CD4-positive, alpha-beta memory T cell (primary cell): ENCODE measurements at places on chromosomes 12 and 14. TPM values are rescaled to one million over a fixed set of nuclear protein-coding genes. Genes with fewer than 3 reads are reported as not detected.

DNA sequence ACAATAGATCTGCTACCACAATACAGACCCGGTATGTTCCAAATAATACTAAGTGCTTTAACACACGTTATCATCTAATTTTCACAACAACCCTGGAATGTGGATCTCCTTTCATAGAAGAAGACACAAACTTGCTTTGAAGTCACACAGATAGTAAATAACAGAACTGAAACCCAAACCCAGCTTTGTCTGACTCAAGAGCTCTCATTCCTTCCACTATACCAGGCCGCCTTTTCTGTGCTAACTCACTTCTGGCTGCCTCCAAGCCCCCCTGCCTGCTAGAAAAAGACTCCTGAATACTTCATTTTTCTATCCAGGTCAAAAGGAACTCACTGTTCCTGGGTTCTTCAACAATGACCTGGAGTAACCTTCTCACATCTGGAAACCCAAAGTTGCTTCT is 37.8 kb downstream of the PRPF40B start:
- no peak for DNase-seq

DNA sequence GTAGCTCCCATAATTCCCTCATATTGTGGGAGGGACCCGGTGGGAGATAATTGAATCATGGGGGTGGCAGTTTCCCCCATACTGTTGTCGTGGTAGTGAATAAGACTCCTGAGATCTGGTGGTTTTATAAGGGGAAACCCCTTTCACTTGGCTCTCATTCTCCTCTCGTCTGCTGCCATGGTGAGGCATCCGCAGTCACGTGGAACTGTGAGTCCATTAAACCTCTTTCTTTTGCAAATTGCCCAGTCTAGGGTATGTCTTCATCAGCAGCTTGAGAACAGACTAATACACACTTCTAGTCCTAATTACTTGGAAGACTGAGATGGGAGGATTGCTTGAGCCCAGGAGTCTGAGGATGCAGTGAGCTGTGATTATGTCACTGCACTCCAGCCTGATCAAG is 64.4 kb downstream of the TMX1 start:
- no peak for DNase-seq

DNA sequence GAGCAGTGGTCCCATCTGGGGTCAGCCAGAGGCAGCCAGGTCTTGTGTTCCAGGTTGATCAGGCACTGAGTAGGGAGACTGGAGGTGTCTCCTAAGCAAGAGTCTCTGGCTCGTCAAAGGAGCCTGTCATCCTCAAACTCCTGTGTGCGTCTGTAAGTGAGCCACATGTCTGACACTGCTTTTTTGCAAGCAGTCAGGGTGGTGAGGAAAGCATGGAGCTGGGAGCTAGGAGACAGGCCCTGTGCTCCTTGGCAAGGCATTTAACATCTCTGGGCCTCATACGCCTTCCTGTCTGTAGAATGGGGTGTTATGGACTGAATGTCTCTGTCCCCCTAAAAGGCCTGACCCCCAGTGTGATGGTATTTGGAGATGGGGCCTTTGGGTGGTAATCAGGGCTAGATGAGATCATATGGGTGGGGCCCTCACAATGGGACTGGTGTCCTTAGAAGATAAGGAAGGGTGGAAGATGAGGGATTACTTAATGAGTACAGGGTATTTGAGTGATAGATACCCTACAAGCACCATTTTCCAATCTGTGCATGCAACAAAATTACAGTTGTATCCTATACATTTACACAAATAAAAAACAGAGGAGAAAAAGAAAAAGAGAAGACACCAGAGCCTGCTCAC is 53.0 kb downstream of the ARL6IP4 start:
- no peak for DNase-seq

DNA sequence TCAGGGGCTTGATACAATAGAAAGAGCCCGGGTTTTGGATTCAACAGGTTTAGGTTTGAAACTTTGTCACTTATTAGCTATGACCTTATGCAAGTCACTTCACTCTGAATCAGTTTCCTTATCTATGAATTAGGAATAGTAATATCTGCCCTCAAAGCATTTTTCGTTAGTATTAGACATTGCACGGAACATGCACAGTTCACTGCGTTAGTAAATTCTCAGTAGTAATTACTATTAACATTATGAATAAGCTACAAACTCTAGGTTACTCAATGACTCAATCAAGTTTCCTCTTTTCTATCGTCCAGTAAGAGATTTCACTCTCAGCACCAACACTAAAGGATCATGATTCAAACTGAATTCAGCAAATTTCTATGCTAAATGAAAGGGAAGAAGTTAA is 150.3 kb downstream of the CEP83 start:
- DNase-seq = no peak

The MUCL1 gene
- total RNA-seq = not detected

The DHRS2 gene
- total RNA-seq = not detected

The ITGA7 gene
- 2.9 TPM for total RNA-seq
